T-helper 9 cell (primary cell): ENCODE measurements at places on chromosomes 2 and 18.

DNA sequence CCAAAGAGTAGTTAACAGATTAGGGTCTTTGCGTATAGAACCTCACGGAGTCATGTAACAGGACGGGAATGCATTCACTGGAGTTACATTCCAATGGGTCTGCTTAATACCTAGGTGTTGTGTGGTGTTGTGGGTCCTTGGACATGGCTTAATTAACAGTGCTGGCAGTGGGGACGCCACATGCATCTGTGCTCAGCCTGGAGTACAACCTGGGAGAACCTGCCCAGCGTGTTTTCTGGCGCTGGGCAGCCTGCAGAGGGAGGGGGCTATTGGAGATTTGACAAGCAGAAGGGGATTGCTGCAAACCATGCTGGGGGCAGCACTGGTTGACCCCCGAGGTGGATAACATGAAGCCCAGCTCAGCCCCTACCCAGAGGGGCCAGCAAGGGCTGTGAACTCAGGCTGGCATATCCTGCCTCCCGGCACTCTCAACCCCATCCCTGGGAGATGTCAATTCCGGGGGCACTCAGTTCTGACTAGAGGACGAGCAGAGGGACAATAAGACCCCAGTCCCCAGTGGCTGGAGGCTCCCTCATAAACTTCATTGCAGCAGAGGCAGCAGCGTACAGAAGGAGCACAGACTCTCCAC is 29.3 kb upstream of the COPS8 start:
- no peak for DNase-seq

DNA sequence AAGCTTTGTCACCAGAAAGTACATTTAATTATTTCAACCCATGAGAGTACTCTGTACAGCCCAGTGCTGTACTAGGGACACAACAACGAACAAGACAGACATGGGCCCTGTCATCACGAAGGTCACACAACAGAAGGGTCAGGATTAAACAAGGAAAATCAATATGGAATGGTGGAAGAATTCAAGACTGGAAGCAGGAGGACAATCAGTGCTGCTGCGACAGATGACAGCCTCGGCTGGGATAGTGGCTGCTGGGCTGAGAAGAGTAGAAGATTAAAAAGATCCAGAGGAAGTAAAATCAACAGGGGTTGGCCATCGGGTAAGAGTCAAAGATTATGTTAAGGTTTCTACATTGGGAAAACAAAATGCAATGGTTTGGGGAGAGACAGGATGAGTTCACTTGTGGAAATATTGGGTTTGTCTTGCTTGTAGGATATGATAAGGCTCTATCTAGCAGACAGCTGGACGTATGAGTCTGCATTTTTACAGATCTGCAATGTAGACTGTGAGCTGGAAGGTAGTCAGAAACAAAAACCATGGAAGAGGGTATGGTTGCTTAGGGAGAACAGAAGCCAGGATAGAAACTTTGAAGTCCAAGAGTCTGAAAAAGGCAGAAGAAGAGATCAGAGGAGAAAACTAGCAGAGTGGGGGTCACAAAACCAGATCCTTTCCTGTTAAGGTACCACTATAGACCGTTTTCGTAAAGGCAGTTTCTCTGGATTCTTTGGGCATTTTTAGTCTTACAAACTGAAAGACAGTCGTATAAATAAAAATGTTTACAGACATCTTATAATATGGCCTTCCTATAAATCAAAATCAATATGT is 84.1 kb downstream of the PRELID3A start:
- no peak for DNase-seq

DNA sequence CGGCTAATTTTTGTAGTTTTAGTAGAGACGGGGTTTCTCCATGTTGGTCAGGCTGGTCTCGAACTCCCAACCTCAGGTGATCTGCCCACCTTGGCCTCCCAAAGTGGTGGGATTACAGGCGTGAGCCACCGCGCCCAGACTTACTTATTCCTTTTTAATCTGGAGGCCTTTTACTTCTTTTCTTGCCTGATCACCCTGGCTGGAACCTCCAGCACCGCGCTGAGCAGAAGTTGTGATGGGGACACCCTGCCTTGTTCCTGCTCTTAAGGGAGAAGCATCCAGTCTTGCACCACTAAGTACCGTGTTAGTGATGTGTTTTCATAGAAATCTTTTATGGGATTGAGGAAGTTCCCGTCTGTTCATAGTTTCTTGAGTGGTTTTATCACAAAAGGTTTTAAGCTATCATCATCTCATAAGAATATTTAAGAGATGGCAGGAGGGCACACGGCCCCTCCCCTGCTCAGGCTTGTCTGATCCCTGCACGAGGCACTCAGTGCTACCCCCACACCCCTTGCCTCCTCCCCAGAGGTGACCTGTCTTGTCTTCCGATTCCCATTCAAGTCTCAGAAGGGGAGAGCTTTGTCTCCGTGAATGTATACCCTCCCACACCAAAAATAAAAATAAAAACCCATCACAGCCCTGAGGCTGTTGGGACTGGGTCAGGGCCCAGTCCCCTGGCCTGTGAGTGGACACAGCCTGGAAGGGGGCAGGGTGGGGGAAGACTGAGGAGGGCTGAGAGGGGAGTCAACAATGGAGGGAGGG is 65.3 kb upstream of the SMAD7 start:
- no peak for DNase-seq

DNA sequence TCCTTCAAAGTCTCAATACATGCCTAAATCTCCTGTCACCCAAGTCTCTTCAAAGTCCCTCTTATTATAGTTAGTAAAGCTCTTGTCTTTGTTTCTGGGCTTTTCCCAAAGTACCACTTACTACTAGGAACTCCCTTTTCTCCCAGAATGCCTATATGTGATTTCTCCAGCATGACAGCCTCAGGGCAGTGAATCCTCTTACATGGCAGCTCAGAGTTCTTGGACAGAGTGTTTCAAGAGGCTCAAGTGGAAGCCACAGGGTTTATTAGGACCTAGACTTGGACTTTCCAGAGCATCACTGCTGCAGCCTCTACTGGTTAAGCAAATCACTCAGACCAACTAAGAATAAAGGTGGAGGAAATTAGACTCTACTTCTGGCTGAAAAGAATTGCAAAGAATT is 98.9 kb downstream of the CSRNP3 start:
- DNase-seq = no peak

DNA sequence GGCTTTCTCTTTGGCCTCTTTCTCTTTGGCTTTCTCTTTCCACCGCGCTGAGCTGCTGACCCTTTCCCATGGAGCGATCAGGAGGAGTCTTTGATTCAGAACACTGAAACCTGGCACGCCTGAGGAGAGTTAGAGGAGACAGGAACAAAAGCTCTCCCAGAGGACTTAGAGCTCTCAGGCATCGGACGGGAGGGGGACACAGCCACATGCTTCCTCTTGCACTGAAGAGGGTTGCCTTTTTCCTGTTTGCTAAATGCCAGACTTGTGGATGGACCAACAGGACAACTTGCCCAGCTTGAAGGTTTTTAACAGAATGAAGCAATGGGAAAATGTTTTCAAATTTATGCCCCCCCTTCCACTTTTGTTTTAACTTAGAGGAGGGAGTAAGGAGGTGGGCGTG is 3.6 kb upstream of the PTPN18 start:
- no peak for DNase-seq

DNA sequence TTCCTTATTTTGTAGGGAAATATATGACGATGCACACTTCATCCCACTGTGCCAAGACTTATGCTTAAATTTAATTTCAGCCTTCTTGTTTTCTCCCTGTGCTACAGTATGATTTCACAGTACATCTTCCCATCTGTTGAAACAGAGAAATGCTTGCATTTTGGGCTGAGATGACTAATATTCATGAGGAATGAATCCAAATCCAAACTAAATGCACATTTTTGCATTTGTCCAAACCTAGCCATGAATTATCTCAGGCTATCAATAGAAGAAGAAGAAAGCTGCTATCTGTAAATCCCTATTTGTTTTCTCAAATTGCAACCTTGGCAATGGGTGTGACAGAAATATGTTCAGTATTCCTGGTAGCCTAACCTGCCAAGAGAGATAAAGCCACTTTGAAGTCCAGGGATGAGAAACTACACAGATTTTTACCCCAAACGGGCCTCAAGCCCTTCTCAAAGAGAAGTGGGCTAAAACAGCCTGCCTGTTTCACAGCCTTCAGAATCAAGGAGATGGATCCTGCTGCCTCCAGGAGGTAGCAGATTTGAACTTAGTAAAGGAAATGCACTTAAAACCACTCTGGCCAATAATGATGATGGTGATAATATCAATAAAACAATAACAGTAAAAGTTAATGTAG is 306.9 kb upstream of the NT5C1B start:
- no peak for DNase-seq

- no peak for DNase-seq
Measured at GRCh38 chr18:27185025-27185763, at the start of gene CHST9. CHST9 (minus strand) TSS chr18:27185308; CDS start chr18:27142809, 42,499 bp downstream.

DNA sequence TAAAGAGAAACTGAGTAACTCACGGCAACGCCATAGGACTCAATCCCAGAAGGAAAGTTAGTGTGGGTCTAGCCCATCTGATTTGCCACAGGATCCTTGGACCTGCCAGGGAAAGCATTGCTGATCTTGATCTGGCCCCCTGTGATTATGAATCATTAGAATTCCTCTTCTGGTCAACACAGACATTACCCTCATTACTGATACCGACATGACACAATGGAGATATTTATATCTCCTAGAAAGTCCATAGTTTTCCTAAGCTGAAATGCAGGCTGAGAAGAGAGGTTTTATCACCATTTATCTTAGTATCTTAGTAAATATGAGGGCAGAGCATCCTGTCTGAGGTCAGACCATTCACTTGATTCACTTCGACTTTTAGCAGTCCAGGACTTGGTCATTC is 75.5 kb upstream of the CCDC68 start:
- DNase-seq = no peak

DNA sequence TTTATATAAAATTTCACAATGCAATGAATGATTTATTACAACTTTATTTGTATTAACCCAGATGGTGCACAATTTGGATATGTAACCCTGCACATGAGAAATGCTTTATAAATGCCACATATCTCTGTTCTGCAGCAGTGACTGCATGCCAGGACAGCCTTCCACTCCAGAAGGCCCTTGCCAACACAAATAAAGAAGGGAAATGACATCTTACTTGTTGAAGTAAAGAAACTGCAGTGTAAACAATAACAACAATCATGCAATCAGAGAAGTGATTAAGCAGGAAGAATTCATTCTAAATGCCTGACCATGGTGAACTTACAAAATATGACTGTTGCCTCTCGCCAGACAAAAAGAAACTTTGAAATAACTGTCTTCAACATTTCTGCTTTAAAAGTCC is 129.9 kb upstream of the CHST9 start:
- DNase-seq = no peak

DNA sequence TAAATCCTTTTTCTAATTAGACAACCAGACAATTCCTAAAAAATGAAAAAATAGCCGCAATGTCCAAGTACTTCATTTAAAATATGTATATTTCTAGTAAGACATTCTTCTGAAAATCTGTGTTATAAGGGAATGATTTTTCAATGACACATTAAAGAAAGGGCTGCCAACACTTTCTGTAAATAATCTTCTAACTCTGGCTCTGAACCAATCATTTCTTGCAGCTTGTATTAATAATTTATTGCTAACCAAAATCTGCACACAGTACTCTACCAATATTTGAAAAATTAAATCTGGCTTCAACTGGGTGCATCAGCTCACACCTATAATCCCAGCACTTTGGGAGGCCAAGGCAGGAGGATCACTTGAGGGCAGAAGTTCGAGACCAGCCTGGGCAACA is 8.3 kb downstream of the NFU1 start:
- no peak for DNase-seq

DNA sequence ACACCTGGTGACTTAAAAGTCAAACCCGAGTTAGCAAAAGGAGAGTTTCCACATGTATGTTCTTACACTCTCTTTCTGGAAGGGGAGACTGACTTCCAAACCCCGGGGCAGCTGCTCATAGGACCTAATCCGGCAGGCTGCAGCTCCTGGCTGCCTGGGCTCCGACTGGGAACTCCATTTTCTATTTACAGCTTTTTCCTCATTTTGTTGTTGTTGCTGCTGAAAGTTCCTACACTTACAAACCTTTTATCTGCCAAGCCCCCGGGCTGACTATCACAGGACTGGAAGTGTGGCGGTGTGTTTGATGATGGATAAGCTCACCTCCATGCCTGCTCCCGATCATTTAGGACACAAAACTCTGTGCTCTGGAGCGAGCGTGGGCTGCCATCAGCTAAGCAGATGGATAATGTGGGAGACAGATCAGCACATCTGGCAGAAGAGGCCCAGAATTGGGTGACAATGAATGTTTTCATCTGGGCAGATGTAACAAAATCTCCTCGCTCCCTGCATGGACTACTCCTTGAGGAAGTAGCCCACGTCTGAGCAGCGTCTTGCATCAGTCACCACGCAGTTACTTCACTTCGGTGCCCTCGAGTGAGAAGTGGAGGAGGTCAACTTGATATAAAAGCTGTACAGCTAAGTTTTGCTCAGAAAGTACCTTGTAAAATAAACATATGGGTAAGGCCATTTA is 114.4 kb upstream of the COPS8 start:
- no peak for DNase-seq

DNA sequence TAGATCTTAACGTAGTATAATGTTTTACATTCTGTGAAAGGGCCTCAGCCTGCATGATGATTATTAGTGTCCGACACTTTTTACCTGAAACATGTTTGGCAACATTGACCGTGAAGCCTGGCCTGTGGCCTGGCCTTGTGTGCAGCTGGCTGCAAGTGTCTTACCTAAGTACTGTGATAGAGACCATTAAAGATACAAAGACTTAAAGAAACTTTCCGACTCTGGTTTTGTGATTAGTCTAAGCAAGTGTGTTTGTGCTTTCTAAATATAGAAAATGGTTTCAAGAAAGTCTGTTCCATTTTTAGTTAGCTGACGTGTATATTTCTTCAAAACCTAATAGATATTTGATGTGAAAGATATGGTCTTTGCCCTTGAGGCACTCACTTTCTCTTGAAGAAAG is 601.8 kb downstream of the LRP1B start:
- no peak for DNase-seq

- no peak for DNase-seq
Measured at GRCh38 chr2:172859581-172860335, 124.1 kb downstream of the RAPGEF4 start.

DNA sequence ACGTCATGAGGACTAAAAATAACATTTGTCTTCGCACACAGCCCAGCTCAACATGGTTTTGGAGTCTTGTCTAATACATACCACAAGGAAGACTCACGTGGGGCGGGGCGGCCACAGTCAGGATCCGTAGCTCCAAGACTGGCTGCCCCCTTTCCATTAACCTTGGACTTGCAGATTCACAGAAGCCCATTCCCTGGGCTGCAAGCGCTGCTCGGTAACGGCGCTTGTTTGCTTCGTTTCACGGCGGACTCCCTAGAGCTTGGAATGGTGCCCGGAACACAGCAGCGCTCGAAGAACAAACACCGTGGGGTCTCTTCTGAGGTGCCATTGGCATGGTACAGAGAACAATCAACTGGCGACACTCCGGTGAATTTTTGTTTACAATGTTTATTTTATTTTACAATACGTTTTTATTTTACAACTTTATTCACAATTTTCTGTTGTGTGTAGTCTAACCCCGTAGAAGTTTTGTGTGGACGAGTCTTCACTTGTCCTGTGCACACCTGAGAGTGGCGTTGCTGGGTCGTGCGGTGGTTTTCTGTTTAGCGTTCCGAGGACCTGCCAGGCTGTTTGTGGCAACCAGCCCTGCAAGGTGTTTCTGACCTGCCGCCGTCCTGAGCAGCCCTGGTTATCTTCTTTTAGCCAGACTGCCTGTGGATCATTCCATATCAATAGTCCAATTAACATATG is 126.5 kb downstream of the GALR1 start:
- DNase-seq = no peak
